ENCODE measurements at places on chromosomes 12 and 14.

DNA sequence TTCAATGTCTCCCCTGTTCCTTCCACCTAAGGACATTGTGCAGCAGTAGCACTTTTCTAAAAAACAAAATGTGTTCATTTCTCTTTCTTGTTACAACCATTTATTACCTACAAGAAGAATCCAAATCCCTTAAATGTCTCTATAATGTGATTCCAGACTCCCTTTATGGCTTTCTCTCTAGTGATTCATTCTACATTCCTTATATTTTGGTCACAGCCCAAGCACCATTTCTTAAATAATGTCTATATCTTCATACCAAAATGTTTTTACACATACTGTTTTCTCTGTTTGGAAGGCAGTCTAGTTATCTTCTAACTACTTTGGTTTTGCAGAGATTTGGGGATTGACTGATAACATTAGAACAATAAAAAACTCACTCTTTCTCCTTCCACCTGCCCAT, 1037.3 kb upstream of the FLRT2 start:
- DNase-seq: no peak

GRCh38 chr14:61171727-61172126, 109.4 kb downstream of the TMEM30B start:
- no peak for DNase-seq

DNA sequence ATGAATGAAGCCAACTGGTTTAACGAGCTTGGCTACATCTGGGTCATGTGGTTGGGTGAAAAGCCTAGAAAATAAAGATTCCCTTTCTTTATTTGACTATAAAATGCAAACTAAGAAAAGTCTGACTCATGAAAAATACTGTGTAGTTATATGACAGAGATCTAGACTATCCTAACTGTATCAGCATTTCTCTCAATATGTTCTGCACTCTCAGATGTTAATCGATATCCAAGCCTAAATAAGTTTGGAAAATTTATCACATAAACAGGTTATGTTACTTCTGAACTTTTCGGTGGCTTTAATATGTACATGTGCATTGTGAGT, 133.1 kb downstream of the DAAM1 start:
- no peak for DNase-seq

- DNase-seq: no peak
Observed at GRCh38 chr14:35362911-35363374, 41.6 kb downstream of the NFKBIA start.

DNA sequence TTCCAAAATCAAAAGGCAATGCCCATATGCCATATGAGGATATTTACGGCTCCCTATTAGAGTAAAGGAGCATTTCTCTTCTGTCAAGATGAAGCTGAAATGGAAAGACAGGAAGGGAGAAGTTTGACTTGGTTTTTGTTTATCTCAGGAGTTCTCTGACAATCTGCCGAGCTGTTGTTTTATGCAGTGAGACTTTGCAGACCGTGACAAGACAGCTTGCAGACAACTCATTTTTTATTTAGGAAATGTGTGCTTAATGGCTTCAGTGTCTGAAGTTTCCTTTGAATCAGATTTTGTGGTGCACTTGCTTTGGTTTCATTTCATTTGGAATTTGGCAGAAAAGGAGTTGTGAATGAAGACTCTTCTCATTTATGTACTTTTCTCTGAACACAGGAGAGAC, 145.4 kb downstream of the C12orf50 start:
- DNase-seq: no peak

GRCh38 chr12:1573960-1574864, 20.2 kb downstream of the FBXL14 start:
- DNase-seq: no peak

Data from stimulated activated CD8-positive, alpha-beta memory T cell treated with anti-CD3 and anti-CD28 coated beads, Interleukin-7, amount 100 ng/mL, for 1 hour (primary cell).